ENCODE measurements at places on chromosomes 1 and 21.

- no peak for DNase-seq
Observed at GRCh38 chr21:8993943-8994639, 1527.3 kb upstream of the TPTE start.

DNA sequence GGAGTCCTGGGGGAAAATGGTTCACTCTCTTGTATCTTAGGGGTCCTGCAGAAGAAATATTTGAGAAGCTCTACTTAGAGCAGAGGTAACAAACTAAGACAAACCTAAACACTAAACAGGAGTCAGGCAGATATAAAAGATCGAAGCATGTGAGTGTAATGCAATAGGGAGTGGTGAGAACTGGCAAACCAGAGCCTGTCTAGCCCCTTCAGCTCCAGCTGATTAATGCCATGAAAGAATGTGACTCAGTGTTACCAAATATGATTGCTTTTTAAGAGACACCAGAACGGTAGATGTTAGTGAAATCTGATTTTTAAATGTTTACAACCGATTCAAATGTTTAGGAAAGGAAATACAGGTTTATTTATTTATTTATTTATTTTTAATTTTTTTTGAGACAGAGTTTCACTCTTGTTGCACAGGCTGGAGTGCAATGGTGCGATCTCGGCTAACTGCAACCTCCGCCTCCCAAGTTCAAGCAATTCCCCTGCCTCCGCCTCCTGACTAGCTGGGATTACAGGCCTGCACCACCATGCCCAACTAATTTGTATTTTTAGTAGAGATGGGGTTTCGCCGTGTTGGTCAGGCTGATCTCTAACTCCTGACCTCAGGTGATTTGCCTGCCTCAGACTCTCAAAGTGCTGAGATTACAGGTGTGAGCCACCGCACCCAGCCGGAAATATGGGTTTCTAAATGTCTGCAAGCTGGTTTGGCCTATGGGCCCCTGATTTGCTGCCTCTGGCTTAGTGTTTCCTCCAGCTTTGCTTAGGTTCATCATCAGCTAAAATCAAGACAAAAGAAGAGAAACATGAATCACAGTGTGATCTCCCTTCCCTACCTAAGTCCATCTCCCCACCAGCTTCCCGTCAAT is 12.2 kb downstream of the TXNIP start:
- DNase-seq = no peak

DNA sequence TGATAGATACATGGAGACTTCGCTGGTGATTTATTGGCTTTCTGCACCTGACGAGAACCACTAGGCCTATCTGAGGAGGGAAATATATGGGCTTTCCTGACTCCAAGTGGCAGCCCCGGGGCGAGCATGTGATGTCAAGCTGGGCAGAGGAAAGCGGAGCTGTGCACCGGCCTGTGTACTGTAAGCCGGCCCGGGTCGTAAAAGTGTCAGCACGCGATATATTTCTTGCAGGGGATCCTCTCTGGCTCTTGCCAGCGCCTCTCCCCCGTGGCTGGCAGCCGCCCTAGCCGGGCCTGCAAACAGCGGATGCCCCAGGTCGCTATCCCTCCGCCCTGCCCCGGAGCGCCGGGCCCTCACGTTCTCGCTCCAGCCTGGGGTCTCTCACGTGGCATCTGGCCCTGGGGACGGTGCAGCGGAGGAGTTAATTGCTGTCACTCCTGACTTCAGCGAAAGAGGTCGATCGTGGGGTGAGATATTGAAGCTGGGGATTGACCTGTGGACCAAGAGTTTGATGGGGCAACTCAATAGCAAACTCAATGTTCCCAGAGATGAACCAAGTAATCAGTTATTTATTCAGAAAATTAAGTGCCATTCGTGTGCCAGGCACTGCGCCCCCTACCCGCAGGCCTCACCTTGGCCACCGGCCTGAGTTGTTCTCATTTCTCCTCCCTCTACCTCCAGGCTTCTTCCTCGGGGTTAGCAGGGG is 41.0 kb upstream of the HAO2 start:
- DNase-seq = peak; percentile 92

GRCh38 chr21:46219591-46220239 is 8.9 kb downstream of the LSS start:
- no peak for DNase-seq

DNA sequence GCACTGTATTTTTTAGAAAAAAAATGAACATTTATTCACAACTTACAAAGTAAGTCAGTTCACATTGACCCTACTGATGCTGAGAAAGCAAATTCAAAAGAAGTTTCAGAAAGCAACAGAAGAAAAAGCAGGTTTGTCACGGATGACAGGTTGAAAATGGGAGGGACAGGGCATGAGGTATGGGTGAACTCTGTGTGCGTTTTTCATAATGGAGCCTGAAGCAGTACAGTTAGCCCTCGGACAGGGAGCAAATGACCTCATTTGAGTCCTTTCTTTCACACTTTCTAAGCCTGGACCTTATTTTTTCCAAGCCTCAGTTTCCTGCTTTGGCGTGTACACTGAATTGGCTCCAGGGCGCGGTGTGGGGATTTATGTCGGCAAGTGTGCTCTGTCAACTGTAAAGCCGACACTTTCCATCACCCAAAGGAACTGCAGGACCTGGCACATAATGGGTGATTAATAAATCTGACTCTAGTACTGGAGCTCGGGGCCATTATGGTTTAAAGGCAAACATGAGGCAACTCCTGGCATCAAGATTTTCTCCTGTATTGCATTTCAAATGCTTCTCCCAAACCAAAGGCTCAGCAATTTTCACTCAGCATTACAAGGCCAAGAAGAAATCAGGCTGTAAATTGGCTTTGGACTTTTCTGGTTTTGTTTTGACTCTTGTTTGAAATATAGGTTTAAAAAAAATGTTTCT is 345.5 kb upstream of the DUSP10 start:
- DNase-seq = no peak

DNA sequence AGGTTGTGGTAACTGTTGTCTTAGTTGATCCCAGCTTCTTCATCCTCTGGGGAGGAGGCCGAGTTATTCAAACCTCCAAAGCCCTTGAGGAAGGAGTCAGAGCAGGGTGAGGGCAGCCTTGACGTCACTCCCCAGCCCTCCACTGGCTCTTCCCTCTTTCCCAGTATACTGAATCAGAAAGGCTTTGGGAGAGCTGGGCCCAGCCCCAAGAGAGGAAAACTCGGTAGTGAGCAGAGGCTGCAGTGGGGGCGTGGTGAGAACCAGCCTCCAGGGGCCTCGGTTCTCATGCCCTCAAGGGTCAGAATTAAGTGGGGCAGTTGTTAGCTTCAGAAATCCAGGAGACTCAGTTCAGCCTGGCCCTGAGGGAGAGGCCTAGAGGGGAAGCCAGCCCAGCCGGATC is 1.8 kb upstream of the GJA4 start:
- DNase-seq = no peak

DNA sequence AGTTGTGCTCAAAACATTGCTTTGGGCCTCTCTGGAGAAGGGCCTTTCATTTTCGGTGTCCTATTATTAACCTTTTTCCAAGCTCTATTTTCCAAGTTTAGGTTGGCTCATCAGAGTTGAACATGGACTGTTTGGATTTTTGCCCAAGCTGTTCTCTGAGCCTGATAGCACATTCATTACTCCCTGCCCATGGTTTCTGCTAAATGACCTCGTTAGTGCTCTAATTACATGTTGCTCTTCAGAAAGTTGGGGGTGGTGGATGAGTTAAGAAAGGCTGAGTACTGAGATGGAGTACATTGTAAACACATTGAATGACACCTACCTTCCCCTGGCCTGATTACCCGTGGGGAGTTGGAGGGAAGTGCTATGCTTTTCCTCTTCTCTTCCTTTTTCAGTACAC is 38.9 kb downstream of the LMO4 start:
- DNase-seq = no peak

DNA sequence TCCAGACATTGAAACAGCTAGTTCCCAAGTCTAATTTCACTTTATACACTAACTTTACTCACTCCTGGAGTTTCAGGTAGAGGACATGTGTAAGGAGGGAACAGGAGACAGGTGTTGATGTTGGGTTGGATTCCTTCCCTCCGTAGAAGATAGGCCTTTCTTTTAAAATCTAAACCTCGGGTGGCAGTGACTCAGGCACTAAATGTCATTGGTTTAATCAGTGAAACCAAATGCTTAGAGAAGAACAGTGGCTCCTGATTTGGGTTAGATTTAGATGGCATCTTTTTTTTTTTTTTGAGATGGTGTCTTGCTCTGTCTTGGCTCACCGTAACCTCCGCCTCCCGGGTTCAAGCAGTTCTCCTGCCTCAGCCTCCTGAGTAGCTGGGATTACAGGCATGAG is 7.2 kb downstream of the CAP1 start:
- DNase-seq = no peak

GRCh38 chr1:22786719-22787489 is 76.3 kb downstream of the EPHB2 start:
- no peak for DNase-seq

- DNase-seq = no peak
Observed at GRCh38 chr1:51855624-51856023, 22.9 kb downstream of the NRDC start.

Data from renal pelvis (tissue), 12 donors.